ENCODE measurements at places on chromosomes 1 and 21.
A peak's percentile ranks its signal among the peaks of the same experiment; 100 is the strongest.

DNA sequence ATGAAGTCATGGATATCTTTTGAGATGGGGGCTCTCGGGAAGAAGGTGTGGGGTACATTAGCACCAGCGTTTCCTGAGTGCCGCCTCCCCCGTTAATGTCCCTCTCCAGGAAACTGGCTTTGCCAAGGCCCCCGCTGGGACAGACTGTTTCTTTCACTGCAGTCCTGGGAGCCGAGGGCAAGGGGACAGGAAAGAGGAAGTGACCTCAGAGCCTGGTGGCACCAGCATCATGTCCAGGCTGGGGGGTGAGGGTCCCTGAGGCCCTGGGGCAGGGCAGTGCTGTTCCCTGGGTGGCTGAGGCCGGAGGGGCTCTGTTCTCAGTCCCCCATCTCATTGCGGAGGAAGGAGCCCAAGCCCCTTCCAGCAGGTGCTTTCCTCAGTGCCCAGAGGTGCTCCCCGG, 5.8 kb downstream of the PFKL start:
- no peak for DNase-seq

- no peak for DNase-seq
These were observed 228.5 kb upstream of the AJAP1 start for GRCh38 chr1:4425892-4426291.

GRCh38 chr1:183148599-183148998, 37.5 kb upstream of the LAMC2 start:
- no peak for DNase-seq

GRCh38 chr21:14683063-14683462, 136.9 kb upstream of the SAMSN1 start:
- DNase-seq, result no peak

- DNase-seq, result no peak
These were observed 26.3 kb downstream of the CLEC20A start for GRCh38 chr1:178470411-178470960.

GRCh38 chr1:15852036-15852827, 4.7 kb downstream of the SPEN start:
- DNase-seq, result no peak

GRCh38 chr1:19484798-19485361, 459 bp downstream of the CAPZB start:
- no peak for DNase-seq

DNA sequence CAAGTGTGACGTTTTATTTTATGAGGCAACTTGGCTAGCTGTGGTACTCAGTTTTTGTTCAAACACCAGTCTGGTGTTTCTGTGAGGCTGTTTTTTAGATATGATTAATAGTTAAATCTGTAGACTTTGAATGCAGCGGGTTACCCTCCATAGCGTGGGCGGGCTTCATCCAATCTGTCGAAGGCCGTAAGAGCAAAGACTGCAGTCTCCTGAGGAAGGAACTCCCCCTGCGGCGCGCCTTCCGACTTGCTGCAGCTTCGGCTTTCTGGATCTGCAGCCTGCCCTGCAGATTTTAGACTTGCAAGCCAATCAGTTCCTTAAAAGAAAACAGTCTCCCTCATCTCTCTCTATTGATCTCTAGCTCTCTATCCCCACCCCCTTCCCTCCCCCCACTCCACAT, 4.2 kb upstream of the ZNF496 start:
- DNase-seq, result no peak

GRCh38 chr1:198935306-198935921, 296.6 kb downstream of the PTPRC start:
- DNase-seq, result peak; percentile 85

GRCh38 chr1:243942196-243943150, 92.4 kb upstream of the AKT3 start:
- DNase-seq, result no peak

DNA sequence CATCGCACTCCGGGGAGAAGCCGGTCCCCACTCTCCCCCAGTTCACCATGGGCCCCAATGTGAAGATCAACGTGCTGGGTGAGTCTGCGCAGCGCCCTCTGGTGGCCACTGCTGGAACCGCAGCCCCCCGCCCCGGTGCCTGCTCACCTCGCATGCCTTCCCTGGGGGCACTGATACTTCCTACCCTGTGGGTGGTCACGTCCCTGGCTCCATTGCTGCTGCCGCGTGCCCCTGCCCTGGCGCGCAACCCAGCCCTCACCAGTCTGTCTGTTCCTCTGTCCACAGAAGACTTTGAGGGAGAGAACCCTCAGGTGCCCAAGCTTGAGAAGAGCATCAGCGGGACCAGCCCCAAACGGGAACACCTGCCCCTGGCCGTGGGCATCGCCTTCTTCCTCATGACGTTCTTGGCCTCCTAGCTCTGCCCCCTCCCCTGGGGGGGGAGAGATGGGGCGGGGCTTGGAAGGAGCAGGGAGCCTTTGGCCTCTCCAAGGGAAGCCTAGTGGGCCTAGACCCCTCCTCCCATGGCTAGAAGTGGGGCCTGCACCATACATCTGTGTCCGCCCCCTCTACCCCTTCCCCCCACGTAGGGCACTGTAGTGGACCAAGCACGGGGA, 7.6 kb downstream of the EFNA3 start:
- DNase-seq, result peak; percentile 93

GRCh38 chr1:46605232-46605631, 1.2 kb upstream of the MKNK1 start:
- peak; percentile 66 for DNase-seq
